AG10803 (cell line): ENCODE measurements at places on chromosomes 5 and 9.

DNA sequence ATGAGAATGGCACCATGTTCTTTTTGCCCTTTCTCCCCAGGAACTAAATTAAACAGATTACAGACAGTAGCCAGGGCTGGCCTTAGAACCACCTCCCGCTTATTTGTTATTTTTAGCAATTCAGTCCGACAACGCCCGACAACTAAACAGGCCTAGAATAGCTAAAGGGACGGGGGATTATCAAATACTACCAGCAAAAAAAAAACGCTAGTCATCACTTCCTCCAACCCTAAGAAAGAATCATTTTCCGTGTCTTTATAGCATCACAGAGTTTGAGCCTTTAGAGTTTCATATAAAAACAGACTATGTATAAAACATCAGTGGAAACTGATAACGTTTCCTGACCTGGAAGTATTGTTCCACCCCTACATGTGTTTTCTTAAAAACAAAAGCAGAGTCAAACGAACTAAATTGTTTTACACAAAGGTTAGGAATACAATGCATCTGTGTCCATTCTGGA is 35.3 kb downstream of the PFDN1 start:
- no peak for DNase-seq

DNA sequence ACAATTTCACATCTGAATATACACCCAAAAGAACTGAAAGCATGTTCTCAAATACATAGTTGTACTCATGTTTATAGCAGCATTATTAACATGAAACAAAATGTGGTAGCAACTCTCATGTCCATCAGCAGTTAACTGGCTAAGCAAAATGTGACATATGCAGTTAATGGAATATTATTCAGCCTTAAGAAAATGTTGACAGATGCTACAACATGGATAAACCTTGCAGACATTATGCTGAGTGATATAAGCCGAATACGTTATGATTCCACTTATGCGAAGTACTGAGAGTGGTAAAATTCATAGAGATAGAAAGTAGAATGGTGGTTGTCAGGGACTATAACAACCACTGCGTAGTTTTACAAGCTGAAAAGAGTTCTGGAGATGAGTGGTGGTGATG is 1469.0 kb upstream of the ACO1 start:
- no peak for DNase-seq

DNA sequence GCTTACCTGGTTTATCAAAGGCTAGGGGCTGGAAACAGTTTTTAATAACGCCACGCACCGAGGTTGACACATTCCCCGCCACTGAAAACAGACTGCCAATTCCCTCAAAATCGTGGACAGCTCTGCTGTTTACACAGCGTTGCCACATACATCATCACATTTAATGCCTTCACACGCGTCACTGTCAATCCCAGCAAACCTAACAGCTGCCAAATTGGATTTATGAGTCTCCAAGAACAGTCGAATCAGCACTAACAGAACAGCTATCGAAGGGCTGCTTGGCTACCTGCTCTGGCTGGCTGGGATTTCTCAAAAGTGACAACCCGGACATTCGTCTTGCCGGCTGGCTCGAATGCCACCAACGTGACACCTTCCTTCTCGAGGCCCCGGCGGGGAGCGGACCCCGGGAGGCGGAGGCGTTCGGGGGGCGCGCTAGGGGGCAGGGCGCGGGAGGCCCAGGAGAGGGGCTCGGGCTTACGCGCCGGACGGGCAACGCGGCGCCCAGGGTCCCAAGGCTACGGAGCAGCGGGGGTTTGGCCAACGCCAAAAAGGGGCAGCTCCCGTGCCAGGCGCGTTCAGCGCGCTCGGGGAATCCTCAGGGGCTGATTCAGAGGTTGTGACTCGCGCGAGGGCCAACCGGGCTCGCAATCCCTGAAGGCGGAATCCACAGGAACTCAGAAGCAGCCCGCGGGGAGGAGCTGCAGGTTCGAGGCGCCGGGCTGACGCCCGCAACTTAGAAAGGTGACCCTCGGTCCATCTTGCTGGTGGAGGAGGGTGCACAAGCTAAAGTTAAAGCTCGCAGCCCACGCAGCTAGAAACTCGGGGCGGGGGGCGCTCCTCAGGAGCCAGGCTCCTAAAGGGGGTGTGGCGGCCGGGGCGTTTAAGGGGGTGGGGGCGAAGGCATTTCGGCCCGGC is 1.2 kb downstream of the CDC14B start:
- peak; percentile 59 for DNase-seq

GRCh38 chr5:122077366-122078115 is 518 bp downstream of the LOX start:
- DNase-seq = no peak

- DNase-seq = peak; percentile 5
These were observed 52.0 kb upstream of the DAPK1 start for GRCh38 chr9:87445646-87446045.

DNA sequence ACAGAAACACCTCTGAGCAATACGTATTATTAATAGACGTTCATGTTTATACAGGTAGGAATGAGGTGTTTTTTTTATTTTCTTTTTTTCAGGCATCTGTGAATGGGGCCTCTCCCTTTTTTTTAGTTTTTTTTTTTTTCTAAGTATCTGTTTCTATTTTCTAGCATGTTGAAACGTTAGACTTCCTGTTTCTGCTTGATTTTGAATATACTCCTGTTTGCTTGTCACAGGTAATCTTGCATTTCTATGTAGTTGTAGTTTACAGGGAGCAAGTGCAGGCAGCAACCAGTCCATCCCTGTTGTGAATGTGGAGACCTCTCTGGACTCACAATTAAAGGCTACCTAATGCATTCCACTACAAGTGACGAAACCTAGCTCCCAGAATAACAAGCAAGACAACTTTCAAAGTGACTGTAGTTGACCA is 22.8 kb upstream of the TNFAIP8 start:
- no peak for DNase-seq
